Epithelial cell of proximal tubule (primary cell): ENCODE measurements at places on chromosomes 2 and 18.

DNA sequence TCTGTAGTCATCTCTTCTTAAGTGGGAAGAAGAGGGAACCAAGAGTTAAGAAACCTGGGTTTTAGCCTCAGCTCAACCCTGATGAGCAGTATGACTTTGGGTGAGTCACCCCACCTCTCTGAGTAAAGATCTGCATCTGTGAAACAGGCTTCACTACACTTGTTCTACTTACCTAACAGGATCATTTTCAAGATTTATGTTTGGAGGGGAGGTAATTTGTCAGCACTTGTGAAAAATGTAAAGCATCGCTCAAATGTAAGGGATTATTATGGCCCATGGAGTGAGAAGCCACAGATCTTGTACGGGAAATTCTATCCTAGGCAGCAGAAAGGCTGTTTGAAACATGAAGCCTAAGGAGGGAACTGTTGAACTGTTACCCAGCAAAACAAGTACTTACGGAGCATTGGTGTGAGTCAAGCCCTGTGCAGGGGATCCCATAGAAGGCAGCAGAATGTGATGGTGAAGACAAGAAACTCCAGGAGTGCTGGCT, 160.6 kb downstream of the PRKCE start:
- no peak for DNase-seq

- DNase-seq = no peak
These were observed 166.3 kb upstream of the SERTAD2 start for GRCh38 chr2:64819774-64820688.

- DNase-seq = no peak
These were observed 252.4 kb upstream of the SALL3 start for GRCh38 chr18:78727057-78727739.

GRCh38 chr2:88824951-88825350, 133.5 kb downstream of the RPIA start:
- no peak for DNase-seq

- DNase-seq = no peak
These were observed 68.5 kb downstream of the USP40 start for GRCh38 chr2:233498126-233498525.

GRCh38 chr2:170276925-170277629, 99.1 kb downstream of the MYO3B start:
- no peak for DNase-seq

- DNase-seq = no peak
These were observed 23.3 kb downstream of the MARCHF7 start for GRCh38 chr2:159735648-159736047.

DNA sequence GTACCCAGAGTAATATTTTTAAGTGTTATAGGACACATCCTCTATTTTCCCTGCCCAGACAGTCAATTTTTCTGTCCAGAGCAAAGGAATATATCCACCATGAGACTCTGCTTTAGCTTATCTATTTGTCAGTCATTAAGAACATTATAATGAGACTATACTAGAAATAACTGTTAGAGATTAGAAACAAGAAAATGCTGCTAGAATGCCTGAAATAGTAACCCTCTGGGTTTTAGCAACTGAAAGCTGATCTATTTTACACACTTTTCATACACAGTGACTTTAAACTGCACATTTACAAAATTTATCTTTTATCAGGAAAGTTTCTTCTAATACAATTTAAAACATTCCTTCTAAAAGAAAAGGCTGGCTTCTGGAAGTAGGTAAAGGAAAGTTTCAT, 39.6 kb downstream of the MBD2 start:
- DNase-seq = no peak

DNA sequence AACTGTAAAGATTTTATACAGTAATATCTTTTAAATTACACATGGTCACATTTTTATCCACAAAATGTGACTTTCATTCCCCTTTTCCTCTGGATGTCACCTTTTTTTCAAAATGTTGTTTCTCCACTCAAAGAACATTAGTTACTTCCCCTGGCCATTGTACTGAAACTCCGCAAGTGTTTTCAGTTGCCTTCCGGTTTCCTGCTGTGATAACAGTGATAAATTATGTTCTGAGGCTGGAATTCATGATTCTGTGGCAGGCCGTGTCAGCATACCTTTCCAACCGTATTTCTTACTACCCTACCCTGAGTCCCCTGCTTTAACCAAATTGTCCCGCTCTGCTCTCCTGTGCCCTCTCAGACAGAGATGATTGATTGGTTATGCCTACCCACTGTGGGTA, 53.5 kb downstream of the MGAT5 start:
- DNase-seq = no peak

- DNase-seq = no peak
These were observed 15.9 kb downstream of the EPAS1 start for GRCh38 chr2:46313063-46313462.

GRCh38 chr18:6145645-6146306, 250.5 kb upstream of the TMEM200C start:
- DNase-seq = no peak
